ENCODE measurements at places on chromosomes 1 and 21. TPM values are rescaled to one million over a fixed set of nuclear protein-coding genes. Genes with fewer than 3 reads are reported as not detected.

DNA sequence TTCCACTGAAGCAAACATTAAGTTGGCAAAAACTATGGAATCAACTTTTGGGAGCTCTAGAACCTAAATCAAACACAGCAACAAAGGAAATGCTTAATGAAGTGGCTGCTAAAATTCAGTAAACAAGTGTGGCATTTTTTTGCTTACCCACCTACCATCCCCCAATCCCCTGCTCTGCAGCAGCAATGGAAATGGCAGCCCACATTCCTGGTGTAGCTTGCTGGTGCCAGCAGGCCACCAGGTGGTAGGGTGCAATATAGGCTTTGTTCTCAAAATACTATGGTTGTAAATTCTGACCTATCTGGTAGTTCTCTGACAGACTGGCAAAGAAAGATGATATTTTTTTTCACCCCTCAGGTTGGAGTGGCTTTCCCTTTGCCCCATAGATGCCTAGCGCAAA lies 42.8 kb downstream of the SHCBP1L start:
- no peak overlapping the region for H3K4me3 ChIP-seq
- no peaks in the 10 kb centered on the region for H3K36me3 ChIP-seq
- no peak for DNase-seq
- H3K27ac ChIP-seq, result no peak overlapping the region
- H3K4me1 ChIP-seq, result no peaks in the 10 kb centered on the region

The OR2T29 gene
- total RNA-seq, result not detected

DNA sequence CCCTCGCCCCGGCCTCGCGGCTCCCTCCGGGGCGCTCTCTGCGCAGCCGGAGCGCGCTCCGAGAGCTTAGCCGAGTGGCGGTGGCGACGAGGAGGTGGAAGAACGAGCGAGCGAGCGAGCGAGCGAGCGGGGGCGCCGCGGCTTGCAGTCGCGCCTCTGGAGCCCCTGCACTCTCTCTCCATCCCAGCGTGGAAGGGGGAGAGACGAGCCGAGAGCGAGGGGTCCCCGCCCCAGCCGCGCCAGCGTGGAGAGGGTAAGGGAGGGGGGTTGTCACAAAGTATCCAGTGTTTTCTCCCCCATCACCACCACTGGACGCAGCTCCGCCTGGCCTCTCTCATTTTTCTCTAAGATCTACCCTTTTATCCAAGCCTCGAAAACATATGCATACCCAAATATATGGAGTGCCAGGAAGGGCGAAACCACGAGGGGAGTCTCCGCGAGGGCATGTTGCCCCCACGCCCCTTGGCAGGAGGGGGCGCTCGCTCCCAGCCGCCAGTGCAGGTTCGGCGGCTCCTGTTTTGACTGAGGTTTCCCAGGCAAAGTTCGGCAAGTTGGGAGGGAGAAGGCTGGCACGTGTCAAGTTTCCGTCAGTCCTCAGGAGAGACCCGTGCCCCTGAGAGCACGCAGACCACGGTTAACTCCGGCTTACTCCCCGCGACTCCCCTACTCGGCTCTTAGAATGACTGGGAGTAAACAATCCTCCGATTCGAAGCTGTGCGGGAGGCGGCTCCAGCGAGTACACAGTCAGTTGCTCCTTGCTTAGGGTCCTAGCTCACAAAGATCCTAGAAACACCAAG lies 569 bp upstream of the DAB1 start:
- peaks cover 38% of the 10 kb centered on the region for H3K27me3 ChIP-seq
- H3K4me1 ChIP-seq, result no peaks in the 10 kb centered on the region
- no peak overlapping the region for H3K27ac ChIP-seq

The RNU1-1 gene
- 2,019 TPM for total RNA-seq

The NBPF14 gene
- total RNA-seq, result 10.0 TPM

The FMN2 gene
- not detected for total RNA-seq

The NEXN gene
- total RNA-seq, result 14.2 TPM

The NOS1AP gene
- 5.4 TPM for total RNA-seq

- no peaks in the 10 kb centered on the region for H3K36me3 ChIP-seq
- no peak for DNase-seq
- H3K27me3 ChIP-seq, result no peaks in the 10 kb centered on the region
- H3K27ac ChIP-seq, result no peak overlapping the region
- peaks cover 26% of the 10 kb centered on the region for H3K4me1 ChIP-seq
- H3K4me3 ChIP-seq, result no peak overlapping the region
These were observed 72.6 kb upstream of the ROR1 start for GRCh38 chr1:63701187-63701586.

DNA sequence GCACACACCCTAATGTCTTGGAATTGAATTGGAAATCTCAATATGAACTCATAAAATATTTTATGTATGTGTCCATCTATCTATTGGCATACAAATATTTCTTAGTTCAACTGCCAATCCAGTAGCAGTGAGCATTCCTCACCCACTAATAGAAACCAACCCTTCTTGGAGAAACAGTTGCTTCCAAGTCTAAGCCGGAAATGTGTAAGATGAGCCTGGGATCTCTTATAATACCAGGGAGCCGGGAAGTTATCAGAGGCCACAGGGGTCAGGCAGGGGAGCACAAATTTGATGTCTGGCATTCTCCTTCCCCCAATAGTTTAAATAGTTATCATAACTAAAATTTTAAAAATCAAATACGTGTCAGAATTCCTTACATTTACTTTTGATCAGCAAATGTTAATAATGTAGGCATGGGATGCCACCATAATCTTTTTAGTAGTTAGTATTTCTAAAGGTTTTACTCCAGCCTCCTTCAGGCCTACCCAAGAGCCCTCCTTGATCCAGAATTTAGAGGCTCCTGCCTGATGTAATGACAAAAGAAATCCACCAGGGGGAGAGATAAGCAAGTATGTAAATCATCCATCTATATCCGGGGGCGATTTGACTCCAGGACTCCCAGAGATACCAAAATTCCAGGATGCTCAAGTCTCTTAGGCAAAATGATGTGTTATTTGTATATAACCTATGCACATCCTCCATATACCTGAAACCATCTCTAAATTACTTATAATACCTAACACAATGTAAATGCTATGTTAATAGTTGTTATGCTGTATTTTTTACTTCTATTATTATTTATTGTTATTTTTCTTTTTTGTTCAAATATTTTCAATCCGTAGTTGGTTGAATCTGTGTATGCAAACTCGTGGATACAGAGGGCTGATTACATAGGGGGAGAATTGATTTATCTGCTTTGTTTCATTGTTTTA lies 218.7 kb upstream of the COA6 start:
- no peaks in the 10 kb centered on the region for H3K4me1 ChIP-seq
- H3K36me3 ChIP-seq, result no peaks in the 10 kb centered on the region
- H3K4me3 ChIP-seq, result no peak overlapping the region

DNA sequence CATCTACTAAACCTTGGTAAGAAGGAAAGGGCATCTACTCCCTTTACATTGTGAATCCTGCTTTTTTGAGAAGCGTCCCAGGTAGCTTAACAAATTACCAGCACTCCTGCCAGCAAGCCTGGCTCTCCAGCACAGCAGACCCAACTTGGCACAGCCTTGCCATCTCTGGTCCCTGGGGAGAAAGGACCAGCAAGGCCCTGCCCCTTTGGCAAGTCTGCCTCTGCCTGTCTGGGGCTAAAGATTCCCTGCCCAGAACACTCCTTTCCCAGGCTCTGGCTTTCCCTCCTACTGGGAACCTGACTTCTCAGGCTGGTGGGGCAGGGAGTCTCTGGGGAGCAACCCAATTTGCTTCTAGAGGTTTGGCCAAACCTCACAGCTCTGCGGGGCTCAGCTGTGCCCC lies 68.5 kb downstream of the ATP2B4 start:
- no peaks in the 10 kb centered on the region for H3K27me3 ChIP-seq
- H3K4me1 ChIP-seq, result peaks cover 20% of the 10 kb centered on the region
- DNase-seq, result no peak
- no peak overlapping the region for H3K4me3 ChIP-seq

The TMEM269 gene
- total RNA-seq, result not detected

DNA sequence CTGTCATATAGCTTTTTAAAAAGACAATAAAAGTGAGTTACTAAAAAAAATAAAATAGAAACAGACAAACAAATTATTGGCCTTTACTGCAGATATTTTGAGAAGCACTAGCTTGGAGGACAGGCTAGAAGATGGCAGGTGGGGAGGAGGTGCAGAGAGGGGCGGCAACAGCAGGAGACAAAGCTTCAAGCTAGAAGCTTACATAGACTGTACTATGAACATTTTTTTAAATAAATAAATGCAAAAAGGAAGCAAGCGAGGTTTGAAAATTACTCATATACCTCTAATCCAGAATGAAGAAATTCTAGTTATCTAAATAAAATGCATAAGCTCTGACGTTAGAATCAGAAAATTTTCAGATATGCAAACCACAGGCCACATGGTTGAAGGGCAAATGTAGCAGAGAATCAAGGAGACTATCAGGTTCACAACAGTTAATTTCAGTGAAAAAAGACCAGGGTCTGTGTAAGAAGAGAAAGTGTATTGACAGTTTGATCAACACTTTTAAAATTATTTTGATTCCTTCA lies 54.9 kb downstream of the NRIP1 start:
- H3K4me1 ChIP-seq, result peaks cover 4% of the 10 kb centered on the region
- no peaks in the 10 kb centered on the region for H3K27me3 ChIP-seq
- DNase-seq, result no peak
- no peak overlapping the region for H3K4me3 ChIP-seq

The FCN3 gene
- not detected for total RNA-seq

DNA sequence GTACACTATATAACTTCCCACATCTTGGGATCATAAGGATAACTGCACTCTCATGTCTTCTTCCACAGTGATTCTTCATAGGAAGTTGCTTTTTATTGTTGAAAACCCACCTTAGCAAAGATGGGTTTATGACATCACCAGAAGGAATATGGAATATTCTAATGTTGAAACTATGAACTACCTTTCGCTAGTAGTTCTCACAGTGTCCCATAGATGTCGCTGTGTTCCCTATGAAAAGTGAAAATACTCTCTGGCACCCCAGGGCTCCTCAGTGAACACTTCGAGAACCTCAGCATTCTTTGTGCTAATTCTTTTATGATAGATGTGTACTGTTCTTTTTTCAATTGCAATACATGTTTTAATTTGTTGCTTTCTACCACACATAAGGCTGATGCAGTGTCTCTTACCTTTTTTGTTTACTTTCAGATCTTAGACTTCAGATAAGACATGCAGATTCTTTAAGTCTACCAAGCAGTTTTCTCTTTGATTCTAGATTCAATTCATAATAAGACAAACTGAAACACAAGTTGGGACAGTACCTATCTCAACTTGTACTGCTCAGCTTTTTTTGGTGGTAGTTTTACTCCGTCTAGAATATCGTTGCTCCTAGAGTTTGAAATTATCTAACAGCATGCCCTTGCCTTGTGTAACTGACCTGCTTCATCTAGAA lies 90.8 kb downstream of the GTF2B start:
- peaks cover 3% of the 10 kb centered on the region for H3K4me1 ChIP-seq
- H3K27me3 ChIP-seq, result no peaks in the 10 kb centered on the region
- DNase-seq, result peak; percentile 24
- no peaks in the 10 kb centered on the region for H3K36me3 ChIP-seq
- no peak overlapping the region for H3K27ac ChIP-seq

The FAM72B gene
- total RNA-seq, result 4.3 TPM

The FMO1 gene
- not detected for total RNA-seq

The LRP8 gene
- 62.2 TPM for total RNA-seq

The C4BPA gene
- total RNA-seq, result not detected

DNA sequence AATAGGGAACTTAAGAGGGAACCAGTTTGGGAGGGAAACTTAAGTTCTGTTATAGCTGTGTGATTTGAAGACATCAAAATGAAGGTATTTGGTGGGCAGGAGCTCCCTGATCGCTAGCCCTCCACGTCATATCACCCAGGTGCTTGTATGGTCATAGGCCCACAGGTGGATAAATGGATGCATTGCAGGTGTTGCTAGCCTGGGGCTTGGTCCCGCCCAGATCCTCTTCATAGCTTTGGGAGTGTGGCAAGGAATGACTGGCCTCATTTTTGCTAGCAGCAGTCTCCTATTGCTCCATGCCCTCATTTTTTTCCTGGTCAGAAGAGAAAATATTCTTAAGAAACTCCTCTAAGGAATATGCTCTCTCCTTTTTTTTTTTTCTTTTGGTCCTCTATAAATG lies 11.3 kb downstream of the GNPAT start:
- no peaks in the 10 kb centered on the region for H3K27me3 ChIP-seq
- no peak for DNase-seq
- H3K36me3 ChIP-seq, result no peaks in the 10 kb centered on the region

GRCh38 chr1:217027403-217028080 lies 304.3 kb upstream of the ESRRG start:
- no peaks in the 10 kb centered on the region for H3K27me3 ChIP-seq
- no peaks in the 10 kb centered on the region for H3K4me1 ChIP-seq
- no peak overlapping the region for H3K27ac ChIP-seq
- no peak overlapping the region for H3K4me3 ChIP-seq

GRCh38 chr1:156281281-156281680 lies 1.3 kb downstream of the SMG5 start:
- no peaks in the 10 kb centered on the region for H3K27me3 ChIP-seq
- no peak overlapping the region for H3K27ac ChIP-seq
- H3K4me1 ChIP-seq, result peaks cover 14% of the 10 kb centered on the region
- H3K36me3 ChIP-seq, result peaks cover 8% of the 10 kb centered on the region
- no peak for DNase-seq

Data from endothelial cell of umbilical vein (primary cell).